ENCODE measurements at places on chromosomes 3 and 15. TPM values are rescaled to one million over a fixed set of nuclear protein-coding genes. Genes with fewer than 3 reads are reported as not detected.

GRCh38 chr15:26894181-26894580 lies 27.3 kb downstream of the GABRA5 start:
- DNase-seq, result no peak

DNA sequence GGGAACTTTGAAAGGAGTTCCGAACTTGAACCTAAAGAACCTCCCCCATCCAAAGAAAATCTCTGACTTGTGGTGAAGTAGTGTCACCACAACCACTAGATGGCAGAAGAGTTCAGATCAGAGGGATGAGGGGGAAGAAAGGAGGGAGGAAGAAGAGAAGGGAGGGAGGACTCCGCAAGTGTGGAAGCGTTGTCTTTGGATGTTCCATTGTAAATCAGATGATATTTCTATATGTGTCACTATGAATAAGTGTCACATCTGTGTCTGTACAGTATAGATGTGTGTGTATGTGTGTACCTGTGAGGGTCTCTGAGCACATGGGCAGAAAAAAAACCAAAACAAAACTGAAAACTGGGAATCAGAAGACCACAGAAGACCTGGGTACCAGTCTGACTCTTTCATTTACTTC lies 16.9 kb downstream of the SLC24A1 start:
- DNase-seq, result peak; percentile 10

GRCh38 chr3:171379281-171379680 lies 80.9 kb downstream of the TNIK start:
- DNase-seq, result peak; percentile 24

Gene GOLGA6A
- total RNA-seq, result not detected

DNA sequence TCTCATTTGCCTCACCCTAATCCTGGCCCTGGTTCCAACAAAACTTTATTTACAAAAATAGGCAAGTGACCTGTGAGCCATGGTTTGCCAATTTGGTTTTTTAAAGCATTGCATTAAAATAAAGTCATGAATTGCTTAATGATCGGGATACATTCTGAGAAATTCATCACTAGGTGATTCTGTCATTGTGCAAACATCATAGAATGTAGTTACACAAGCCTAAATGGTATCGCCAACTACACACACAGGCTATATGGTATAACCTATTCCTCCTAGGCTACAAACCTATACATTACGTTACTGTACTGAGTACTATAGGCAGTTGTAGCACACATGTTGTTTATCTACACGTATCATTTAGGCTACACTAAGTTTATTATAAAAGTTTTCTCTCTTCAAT lies 45.9 kb upstream of the SSR3 start:
- no peak for DNase-seq

Gene GREM1
- not detected for total RNA-seq

DNA sequence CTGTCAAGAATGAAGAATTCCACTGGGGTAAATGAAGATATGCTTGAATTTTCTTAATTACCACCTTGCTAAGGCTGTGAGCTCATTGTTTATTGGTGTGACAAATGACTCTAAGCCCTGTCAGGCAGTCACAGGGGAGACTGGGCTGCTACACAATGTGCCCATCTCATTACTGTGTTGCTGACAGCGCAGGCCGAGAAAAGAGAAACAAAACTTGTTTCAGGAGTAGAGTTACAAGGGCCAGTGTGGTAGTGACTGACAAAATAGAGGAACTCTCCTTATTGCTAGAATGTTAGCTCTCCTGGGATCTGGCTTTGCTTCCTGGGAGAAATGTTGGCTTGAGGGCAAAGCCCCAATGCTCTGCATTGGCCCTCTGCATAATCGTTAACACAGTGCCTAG lies 130.4 kb upstream of the CRBN start:
- DNase-seq, result no peak

DNA sequence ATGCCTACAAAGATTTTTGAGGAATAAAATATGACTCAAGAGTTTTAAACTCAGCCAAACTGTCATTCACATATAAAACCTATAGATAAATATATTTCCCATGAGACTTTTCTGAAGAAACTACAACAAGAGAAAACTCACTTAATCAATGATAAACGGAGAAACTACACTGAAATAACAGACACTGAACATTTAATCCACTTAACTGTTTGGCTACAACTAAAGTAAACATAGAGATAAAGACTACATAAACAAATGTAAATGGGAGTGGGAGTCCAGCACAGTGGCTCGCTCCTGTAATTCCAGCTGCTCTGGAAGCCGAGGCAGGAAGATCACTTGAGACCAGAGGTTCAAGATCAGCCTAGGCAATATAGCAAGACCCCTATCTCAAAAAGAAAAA lies 79.2 kb downstream of the MEX3B start:
- DNase-seq, result no peak

Data from thyroid gland (tissue), 4 donors.